BE2C (cell line): ENCODE measurements at places on chromosomes 2 and 18.

- no peak for DNase-seq
These were observed 105.8 kb downstream of the RIT2 start for GRCh38 chr18:43009674-43010073.

DNA sequence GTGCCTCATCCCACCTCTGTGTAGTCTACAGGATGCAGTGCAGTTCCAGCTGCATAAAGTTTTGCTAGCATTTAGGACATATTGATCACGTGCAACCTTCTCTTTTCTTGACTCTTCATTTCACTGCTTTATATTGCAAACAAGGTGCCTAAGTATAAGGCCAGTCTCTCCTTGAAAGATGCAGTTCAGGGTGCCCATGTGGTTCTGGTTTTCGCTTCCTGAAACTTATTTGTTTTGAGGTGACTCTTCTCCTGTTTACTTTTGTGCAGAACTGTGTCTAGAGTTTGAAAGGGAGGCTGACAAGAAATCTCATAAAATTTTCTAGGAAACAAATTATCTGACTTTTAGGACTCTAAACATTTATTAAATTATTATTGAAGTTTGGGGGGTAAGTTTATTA, 189.9 kb downstream of the UBE2E3 start:
- no peak for DNase-seq

DNA sequence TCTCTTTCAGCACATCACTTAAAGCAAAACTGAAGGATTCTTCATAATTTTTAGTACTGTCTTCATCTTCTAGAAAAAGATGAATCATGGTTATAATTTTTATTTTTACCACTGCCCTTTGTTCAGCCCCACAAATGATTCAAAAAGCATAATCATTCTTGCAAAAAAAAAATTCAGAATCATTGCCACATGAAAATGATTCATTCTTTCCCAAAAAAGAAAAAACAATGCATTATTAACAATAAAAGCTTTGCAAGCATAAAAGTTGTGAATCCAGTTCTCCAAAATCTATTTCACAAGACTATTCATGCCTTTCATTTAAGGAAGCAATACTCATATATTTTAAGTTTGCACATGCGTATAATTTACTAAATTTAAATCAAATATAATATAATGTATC, 204.8 kb downstream of the RBM43 start:
- no peak for DNase-seq

DNA sequence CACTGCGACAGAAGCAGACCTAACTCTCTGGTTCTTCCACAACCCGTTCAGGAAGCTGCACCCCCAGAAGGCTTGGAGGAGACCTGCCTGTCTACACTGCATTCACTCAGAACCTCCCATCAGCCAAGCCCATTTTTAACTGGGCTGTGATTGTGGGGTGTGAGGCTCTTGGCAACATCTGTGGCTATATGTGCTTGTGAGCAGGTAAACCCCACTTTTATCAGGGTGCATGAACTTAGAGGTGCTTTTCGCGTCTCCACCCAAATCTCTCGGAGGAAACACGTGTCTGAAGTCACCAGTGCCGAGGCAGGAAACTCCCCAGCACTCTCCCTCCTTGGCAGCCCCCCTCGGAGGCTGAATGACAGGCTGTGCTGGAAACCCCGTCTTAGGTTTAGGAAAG, 158.2 kb upstream of the SALL3 start:
- DNase-seq = no peak

- no peak for DNase-seq
These were observed 69.5 kb downstream of the ASAP2 start for GRCh38 chr2:9276074-9276473.

- no peak for DNase-seq
These were observed 171.3 kb downstream of the CDH7 start for GRCh38 chr18:65922103-65922502.

DNA sequence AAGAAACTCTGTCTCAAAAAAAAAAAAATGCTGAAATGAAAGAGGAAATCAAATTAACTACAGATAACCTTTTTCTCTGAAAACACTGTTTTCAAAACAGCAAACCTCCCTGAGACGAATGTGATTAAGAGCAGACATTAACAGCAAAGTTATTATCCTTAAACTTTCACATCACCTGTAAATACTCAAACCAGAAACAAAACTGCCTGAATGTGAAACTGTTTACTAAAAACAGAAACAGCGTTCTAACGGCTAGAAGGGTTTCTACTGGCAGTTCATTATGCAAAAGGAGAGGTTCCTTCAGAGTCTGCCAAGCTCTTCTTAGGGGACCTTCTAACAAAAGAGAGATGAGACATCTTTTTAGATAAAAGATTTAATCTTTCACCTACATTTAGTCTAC, 45.9 kb downstream of the PNO1 start:
- no peak for DNase-seq

- no peak for DNase-seq
These were observed 29.3 kb upstream of the MFSD6 start for GRCh38 chr2:190378880-190379237.

GRCh38 chr18:12060182-12060870, 33.3 kb upstream of the ANKRD62 start:
- no peak for DNase-seq

DNA sequence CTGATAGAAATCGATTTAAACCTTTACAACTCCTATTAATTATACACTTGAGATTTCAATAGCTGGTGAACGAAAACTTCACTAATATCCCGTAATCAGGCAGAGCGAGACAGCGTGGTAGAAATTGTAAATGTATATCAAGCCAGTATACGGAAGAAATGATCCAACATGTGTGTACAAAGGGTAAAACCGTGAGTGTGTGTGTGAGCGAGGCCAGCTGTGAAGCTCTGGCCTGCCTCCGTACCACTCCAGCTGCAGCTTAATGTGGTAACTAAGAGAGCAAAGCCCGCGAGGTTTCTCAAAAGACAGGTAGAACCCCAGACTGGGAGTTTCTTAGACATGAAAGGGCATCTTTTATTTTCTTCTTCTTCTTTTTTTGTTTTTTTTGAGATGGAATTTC, 52.3 kb upstream of the ZNF516 start:
- DNase-seq = no peak

DNA sequence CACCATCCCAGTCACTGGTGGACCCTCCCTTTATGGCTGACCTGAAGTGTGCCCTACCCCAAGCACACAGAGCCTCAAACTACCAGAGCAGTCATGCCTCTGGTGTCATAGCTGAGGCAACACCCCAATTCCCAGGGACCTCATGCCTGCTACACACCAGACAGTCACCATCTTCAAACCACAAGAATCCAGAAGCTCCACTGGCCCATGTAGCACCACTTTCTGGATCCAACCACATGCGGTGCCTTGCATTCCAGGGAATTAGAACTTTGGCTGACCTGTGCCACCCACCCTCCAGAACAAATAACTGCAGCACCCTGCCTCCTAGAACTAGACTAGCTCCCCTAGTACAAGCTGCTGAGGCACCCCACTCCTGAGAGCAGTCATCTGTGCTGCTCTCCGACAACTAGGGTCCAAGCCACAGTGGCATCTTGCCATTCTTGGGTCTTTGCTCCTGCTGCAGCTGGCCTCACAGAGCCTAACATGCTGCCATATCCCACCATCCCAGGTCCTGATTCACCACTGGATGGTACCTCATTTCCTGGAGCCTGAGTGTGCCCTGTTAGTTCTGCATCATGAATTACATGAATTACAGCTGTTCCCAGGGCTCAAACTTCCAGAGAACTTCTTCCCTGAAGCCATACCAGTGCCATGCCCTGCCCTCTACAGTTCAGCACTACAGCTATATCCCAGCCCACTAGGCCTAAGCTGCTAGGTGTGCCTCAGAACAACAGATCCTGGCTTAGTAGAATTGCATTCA, 243.8 kb upstream of the CHST9 start:
- DNase-seq = no peak

GRCh38 chr18:35215026-35215425, 25.8 kb upstream of the ZNF397 start:
- DNase-seq = no peak

GRCh38 chr2:32963941-32964340, 17.2 kb downstream of the LTBP1 start:
- DNase-seq = no peak

GRCh38 chr18:31203096-31203793, 40.6 kb upstream of the DSC1 start:
- DNase-seq = no peak

- no peak for DNase-seq
These were observed 567.4 kb downstream of the ARHGAP15 start for GRCh38 chr2:143696651-143697050.

- no peak for DNase-seq
These were observed 114.9 kb downstream of the QPCT start for GRCh38 chr2:37459095-37459981.

GRCh38 chr2:234081970-234082822, 31.7 kb downstream of the SPP2 start:
- DNase-seq = no peak

- DNase-seq = no peak
These were observed 112.2 kb downstream of the CPO start for GRCh38 chr2:207051385-207051965.

GRCh38 chr2:636641-637405, 40.4 kb downstream of the TMEM18 start:
- peak; percentile 58 for DNase-seq

- DNase-seq = no peak
These were observed 373.1 kb upstream of the FANCL start for GRCh38 chr2:58614219-58614618.

DNA sequence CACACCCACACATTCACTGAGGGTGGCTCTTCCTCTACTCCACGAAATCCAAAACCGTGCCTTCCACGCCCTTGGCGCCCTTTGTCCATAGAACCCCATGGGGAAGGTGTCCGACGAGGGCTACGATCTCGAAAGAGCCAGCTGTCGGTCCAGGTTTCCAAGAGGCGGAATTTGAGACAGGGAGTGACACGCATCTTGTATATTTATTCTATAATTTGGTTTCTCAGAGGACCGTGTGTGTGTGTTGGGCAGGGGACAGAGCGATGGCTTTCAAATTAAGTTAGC, 726 bp downstream of the C2orf69 start:
- no peak for DNase-seq

- no peak for DNase-seq
These were observed 95.5 kb upstream of the ST6GAL2 start for GRCh38 chr2:106981491-106981890.

DNA sequence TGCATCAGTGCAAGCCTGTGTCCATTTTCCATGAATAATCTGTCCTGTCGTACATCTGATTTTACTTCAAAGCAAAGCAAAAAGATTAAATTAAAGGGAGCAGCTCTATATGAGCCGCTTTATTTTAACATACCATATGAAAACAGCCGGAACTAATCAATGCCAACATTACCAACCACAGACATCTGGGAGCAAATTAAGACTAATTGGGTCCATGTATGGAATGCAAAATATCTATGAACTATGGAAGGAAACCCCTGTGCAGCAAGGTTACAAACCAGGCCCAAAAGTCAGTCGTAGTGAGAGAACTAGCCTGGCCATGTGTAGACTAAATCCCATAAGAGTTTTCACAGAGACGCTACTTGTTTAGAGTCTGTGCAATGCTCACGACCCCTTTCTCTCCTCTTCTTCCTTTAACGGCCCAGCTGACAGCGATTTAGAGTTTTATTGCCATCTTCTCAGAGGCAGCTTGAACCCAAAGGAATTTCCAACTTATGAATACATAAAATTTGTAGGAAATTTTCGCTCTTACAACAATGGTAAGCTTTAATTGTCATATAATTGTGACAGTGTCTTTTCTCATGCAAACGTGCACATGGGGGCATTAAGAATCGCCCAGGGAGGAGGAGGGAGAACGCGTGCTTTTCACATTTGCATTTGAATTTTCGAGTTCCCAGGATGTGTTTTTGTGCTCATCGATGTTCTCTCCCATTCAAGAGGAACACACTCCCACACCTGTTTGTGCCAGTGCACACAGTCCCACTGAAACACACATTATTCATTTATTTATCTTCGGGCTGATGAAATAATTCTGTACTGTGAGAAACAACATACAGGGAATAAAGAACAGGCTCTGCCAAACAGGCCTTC, 52.9 kb upstream of the RPL31 start:
- DNase-seq = no peak

GRCh38 chr2:193153576-193153975, 958.8 kb upstream of the TMEFF2 start:
- DNase-seq = no peak

GRCh38 chr2:223771475-223771874, 65.9 kb downstream of the AP1S3 start:
- DNase-seq = no peak

GRCh38 chr18:11955239-11956029, 25.9 kb upstream of the IMPA2 start:
- DNase-seq = no peak

DNA sequence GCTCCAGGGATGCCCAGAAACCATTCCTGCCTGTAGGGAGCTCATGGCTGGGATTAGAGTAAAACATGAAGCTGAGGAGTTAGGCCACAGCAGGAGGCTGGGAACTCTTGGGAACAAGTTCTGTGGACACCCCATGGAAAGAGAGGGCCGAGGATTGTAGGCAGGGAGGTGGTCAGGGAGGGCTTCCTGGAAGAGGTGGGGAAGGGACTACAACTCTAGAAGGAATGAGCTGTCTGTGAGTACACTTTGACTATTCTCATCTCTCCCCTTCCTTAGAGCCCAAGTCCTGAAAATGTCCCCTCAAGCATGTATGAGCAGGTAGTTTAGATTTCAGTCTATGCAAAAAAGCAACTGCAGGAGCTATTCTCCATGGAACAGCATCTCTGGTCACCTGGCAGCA, 139.9 kb upstream of the GLI2 start:
- DNase-seq = no peak

GRCh38 chr2:25347846-25348245, 6.1 kb upstream of the DNMT3A start:
- DNase-seq = no peak

DNA sequence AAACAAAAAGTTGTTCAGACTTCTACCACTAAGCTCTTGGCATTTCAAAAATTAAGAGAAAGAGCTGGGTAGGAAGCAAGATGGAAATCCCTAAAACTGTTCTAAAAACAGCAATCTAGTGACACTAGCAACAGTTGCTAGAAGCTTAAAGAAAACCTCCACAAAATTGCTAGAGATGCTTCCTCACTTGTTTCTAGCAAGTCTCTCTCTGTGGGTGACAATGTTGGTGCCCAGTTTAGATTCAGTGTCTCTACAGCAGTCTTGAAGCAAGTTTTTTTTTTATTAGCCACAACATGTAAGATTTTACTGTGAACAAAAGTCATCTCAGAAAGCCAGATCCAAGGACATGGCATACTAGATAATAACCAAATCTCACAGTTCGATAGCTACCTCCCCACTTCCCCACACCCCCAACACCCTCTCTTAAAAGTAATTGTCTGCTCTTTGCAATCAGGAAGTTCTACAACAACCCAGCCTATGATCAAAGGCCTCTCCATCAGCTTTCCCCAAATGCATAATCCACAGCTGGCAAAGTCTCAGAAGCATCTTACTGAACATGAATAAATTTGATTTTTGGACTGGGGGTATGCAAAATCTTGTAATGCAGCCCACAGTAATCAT, 70.0 kb downstream of the ANKRD44 start:
- DNase-seq = no peak

GRCh38 chr2:68318914-68319397, 793 bp downstream of the CNRIP1 start:
- no peak for DNase-seq
